ENCODE measurements at places on chromosomes 4 and X.

DNA sequence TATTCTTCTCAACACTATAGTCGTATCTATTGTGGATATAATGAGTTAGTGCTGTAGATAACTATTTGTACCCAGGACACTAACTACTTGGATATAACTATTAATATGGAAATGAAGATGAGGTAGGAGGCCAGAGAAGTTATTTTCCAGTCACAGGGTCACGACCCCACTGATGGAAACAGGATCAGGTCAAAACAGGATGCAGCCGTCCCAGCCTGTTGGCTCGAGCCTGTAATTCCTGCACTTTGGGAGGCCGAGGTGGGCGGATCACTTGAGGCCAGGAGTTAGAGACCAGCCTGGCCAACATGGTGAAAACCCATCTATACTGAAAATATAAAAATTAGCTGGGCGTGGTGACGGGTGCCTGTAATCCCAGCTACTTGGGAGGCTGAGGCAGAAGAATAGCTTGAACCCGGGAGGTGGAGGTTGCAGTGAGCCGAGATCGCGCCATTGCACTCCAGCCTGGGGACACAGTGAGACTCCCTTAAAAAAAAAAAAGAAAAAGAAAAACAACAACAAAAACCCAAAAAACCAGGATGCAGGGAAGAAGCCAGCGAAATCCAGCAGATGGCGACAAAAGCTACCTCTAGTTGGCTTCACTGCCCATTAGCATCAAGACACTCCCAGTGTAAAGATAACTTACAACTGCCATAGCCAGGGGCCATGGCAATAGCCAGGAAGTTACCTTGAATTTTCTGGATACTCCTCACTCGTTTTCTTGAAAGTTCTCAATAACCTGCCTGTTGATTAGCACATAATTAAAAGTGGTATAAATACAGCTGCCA, 37.9 kb upstream of the NKAP start:
- DNase-seq: no peak

DNA sequence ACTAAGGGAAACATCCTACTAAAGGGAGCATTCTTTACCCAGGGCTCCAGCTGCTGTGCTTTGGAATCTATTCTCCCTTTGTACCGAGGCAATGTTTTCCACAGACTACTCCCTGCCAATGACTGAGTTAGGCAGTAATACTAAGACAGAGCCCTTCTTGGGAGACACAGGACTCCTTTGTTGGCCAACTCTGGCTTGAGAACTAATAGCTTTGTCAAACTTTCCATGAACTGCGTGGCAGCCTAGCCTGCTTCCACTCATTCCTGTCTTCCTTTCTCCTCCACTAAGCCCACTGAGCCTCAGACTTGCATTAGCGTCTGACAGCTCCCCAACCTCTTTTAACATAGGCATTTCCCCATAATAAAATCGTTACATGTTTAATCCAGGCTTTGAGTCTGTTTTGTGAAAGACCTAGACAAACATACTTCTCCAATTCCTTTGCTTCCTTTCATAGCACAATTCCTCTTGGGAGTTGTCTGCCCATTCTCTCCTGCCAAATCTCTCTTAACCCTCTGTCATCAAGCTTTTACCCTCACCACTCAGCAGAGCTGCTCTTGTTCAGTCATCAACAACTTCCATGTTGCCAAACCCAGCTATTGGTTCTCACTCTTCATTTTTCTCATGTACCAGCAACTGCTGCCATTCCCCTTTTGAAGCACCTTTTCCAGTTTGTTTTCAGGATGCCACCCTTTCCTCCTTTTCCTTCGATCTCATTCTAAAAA, 300.3 kb upstream of the IGFBP7 start:
- DNase-seq: peak; percentile 21

GRCh38 chr4:156939139-156939538, 32.5 kb downstream of the PDGFC start:
- DNase-seq: no peak

- DNase-seq: peak; percentile 67
Observed at GRCh38 chr4:16253127-16253960, 27.1 kb upstream of the TAPT1 start.

DNA sequence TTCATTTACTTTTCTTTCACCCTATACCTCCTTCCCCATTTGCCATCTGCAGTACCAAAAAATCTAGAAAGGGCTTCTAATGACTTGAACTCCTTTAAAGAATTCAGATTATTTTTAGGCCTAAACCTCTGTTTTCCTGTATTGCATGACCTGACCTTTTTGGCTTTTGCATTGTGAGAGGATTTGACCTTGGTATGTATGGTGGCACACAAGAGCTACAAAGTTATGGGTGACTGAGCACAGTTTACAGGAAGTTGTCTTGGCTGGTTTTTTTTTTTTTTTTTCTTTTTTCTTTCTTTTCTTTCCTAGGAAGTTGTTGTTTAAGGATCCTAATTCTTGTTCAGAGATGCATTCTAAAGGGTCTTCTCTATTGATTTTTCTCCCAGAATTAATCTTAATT, 32.0 kb upstream of the MTMR8 start:
- no peak for DNase-seq

DNA sequence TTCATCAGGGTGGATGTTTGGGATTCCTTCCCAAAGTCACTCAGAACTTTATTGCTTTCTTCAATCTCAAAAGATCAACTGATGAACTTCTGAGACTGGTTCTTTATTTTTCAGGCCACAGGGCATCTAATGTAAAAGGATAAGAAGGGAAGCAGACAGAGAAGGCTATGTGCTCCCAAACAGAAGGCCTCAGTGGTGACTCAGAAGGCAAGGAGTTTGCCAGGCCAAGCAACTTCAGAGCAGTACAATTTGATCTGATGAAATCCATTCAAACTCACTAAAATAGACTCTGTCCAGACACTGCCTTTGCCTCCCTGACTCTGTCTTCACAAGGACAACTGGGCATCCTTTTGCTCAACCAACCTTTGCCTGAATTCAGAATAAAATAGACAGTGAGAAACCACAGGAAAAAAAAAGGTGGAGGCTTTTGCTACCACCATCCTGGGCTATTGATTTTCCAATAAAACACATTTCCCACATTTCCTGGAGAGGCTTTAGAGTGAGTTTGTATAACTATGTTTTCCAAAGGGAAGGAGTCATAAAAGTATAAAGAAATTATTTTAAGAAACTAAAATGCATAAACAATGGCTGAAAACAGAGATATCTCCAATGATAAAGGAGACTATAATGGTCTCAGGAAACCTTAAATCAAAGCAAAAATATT, 55.2 kb downstream of the ARHGEF6 start:
- DNase-seq: peak; percentile 57

DNA sequence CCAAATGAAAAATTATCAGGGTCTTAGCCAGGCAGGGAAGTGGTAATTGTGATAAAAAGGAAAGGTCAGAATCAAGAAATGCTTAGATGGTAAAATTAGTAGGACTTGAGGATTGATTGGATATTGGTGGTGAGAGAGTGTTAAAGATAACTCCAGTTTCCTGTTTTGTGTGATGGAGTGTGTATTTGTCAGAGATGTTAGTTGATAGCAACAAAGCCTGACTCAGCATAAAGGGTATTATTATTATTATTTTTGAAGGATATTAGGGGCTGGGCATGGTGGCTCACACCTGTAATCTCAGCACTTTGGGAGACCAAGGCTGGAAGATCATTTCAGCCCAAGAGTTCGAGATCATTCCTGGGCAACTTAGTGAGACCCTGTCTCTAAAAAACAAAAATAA, 23.6 kb upstream of the OGT start:
- no peak for DNase-seq

GRCh38 chr4:62006108-62006507, 806.0 kb downstream of the ADGRL3 start:
- DNase-seq: no peak

DNA sequence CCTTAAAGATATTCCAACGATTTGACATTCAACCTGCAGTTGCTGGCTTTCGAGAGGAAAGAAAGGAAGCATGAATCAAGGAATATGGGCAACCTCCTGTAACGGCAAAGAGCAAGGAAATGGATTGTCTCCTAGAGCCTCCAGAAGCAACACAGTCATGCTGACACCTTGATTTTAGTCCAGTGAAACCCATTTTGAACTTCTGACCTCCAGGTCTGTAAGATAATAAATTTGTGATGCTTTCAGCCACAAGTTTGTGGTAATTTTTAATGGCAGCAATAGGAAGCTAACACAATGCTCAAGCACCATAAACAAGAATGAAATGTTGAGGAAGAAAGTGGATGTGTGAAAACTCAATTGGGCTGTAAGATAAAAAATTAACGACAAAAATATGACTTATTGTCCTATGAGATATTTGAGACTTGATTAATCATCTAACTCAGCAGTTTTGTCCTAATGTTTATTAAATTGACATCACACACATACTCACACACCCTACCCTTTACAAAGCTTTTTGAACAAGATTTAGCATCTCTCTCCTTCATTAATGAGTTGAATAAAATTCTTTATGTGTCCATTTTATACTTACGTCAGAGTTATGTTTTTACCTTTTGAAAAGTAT, 857.2 kb upstream of the INTU start:
- DNase-seq: no peak

- no peak for DNase-seq
Observed at GRCh38 chr4:133801883-133802282, 399.7 kb downstream of the PABPC4L start.

- DNase-seq: no peak
Observed at GRCh38 chrX:130186651-130187050, 14.9 kb downstream of the RAB33A start.

DNA sequence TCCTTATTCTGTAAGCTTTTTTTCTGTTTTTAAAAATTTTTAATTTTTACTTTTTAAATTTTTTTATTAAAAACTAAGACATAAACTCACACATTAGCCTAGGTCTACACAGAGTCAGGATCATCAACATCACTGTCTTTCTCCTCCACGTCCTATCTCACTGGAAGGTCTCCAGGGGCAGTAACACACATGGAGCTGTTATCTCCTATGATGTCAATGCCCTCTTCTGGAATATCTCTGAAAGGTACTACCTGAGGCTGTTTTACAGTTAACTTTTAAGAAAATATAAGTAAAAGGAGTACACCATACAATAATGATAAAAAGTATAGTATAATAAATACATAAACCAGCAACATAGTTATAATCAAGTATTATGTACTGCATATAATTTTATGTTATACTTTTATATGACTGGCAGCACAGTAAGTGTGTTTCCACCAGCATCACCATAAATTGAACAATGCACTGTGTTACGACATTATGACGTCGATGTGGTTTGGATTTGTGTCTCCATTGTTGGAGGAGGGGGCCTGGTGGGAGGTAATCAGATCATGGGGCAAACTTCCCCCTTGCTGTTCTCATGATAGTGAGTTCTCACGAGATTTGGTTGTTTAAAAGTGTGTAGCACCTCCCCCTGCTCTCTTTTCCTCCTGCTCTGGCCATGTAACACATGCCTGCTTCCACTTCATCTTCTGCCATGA, 21.3 kb downstream of the IL15 start:
- DNase-seq: no peak

- no peak for DNase-seq
Observed at GRCh38 chr4:41748074-41748570, 403 bp downstream of the PHOX2B start.

GRCh38 chr4:78069319-78069718, 12.2 kb downstream of the FRAS1 start:
- DNase-seq: no peak

All from stromal cell of bone marrow (primary cell).